Activated CD4-positive, alpha-beta T cell treated with anti-CD3 and anti-CD28 coated beads for 24 hours (primary cell): ENCODE measurements at places on chromosomes 3 and 15.

GRCh38 chr3:112362221-112362620 is 29.3 kb downstream of the CD200 start:
- no peak for DNase-seq

DNA sequence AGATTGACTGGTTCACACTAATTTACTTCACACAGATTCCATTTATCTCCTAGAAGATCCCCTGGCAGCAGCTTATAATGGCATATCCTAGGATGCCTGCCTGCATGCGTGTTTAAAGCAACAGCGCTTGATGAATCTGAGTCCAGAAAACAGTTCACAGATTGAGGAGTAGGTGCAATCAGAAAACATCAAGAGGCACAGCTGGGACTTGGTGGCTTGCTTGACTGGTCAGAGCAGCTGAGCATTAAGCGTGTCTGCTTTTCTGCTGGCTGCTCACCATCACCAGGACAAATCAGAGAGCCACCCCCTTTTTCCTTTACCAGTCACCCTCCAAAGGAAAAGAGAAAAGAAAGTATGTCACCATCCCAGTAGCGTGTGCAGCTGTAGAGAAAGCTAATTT is 223.6 kb downstream of the WDR72 start:
- no peak for DNase-seq

DNA sequence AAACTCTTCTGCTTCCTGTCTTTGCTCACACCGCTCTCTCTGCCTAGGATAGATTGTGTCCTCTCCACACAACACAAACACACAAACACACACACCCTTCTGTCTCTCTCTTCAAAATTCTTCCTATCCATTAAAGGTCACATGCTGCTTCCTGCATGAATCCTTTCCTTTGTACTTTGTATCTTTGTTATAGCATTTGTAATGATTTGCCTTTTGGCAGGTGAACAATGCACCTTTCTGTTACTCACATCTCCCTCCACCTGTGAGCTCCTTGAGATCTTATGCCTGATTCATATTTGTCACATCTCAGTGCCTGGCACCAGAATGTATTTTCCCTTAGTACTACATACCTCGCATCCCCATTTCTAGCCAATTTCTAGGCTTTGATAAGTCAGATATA is 251.4 kb upstream of the UMPS start:
- no peak for DNase-seq

GRCh38 chr15:94692710-94693109 is 461.3 kb downstream of the MCTP2 start:
- no peak for DNase-seq

DNA sequence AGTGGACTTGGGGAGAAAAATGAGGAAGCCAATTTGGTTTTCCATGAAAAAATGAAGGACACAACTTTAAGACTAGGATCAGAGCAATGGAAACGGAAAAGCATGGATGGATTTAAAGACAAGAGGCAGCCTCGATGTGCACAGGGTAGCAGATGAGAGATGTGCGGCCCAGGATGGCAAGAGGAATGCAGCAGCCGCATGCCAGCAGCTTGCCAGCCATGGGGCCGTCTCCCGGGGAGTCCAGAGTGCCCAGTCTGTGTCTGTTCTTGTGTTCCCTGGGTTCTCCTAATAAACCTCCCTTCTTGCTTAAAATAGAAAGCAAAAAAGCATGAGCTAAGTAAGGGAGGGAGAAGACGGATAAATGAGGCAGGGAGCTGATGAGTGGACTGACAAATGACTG is 68.0 kb upstream of the IQSEC1 start:
- DNase-seq = no peak

DNA sequence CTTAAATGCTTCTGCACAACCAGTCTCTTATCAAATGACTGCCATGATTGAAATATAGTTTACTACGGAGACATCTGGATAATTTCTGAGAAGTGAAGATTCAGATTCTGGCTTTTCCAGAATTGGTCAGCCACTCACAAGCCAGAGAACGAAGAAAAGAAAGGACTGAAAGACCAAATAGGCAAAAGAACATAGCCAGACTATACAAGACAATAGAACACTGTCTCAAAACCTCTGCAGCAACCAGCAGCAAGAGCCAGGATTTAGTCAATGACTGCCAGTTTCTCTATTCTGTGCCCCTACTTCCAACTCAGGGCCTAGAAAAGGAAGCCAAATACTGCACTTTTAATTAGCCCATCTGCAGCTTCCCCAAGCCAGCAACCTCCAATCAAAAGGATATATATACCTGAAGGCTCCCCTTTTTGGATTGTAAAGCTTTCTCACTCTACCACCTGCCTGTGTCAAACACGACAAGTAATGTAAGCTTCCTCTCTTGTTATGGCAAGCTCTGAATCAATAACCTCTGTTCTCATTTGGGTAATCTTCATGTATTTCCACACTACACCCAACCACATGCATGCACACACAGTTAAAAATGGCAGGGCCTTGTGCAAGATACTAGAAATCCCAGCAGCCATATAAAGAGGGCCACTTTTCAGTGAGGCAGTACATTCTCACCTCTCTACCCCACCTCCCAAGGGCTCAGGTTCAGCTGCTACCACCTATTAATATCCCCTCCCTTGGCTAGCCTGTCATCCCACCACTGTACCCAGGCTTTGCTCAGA is 97.1 kb downstream of the ERC2 start:
- DNase-seq = no peak

DNA sequence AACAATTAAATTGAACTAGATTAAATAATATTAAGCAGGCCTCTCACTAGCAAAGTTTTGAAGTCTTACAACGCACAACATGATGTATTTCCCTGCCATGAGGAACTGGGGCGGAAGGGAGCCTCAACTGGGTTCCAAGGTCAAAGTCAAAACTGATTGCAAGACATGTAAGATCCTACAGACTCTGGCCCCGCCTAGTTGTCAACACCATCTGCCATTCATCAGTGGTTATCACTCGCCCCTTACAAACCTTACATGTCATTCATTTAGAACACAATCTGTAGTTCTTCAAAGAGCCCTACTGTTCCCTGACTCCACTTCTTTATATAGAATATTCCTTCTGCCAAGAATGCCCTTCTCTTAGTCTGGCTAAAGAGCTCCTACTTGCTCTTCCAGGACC is 10.0 kb downstream of the ATP13A3 start:
- DNase-seq = no peak

DNA sequence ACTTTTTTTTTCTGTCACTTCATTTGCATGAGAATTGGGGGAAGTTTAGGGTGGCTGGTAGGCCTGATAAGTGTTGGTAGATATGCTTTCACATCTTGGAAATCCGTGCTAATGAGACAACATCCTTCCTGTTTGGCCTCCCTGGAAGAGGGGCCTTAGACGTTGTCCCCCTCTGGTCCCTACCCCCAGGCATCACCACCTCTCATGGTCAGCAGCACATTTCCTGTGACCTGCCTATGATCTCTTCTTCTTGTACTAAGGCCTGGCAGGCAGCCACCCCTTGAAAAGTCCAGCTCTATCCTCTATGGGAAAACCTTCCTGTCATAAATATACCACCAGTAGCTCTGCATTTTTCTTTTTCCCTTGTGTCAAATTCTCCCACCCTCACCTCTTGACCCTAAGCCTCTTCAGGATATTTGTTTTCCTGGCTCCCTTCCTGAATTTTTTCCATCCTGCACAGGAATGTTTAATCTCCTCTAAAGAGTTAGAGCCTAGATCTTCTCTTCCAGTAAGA is 107.8 kb downstream of the SNRK start:
- no peak for DNase-seq
